Lung (tissue), 17 donors: ENCODE measurements at places on chromosomes 1 and 21.
A peak's percentile ranks its signal among the peaks of the same experiment; 100 is the strongest.

- no peaks in the 10 kb centered on the region for H3K4me1 ChIP-seq
- H3K27me3 ChIP-seq, result no peaks in the 10 kb centered on the region
- H3K27ac ChIP-seq, result no peak overlapping the region
Measured at GRCh38 chr21:32174819-32175218, 104.0 kb downstream of the MIS18A start.

DNA sequence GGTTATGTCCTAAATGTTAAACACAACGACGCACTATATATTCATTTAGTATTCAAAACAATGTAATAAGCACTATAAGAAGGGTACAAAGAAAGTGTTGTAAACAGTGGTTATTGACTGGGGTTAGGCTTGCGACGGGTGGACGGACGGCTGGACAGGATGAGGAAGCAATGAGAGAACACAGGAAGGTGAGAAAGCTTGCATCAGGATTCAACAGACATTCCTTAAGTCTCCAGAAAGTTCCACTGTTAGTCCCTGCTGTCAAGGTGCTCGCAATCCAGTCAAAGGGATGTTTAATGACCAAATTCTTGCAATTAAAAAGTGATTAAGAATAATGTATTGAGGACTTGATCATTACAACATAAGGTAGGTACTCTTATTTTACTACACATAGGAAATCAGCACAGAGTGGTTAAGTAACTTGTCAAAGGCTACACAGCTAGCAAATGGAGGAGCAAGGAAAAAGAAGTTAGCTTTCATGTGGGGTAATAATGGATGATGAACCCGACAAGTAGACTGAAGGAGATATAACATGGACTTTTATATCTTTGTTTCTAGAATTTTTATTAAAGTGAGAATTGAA is 994 bp upstream of the ACBD6 start:
- H3K36me3 ChIP-seq, result peaks cover 7% of the 10 kb centered on the region
- H3K4me1 ChIP-seq, result peaks cover 2% of the 10 kb centered on the region
- H3K27ac ChIP-seq, result peak overlapping the region; percentile 76
- no peak overlapping the region for H3K4me3 ChIP-seq
- no peaks in the 10 kb centered on the region for H3K27me3 ChIP-seq

GRCh38 chr1:39653546-39654031 is 14.1 kb upstream of the HEYL start:
- DNase-seq, result peak; percentile 79
- H3K4me3 ChIP-seq, result no peak overlapping the region
- peaks cover 3% of the 10 kb centered on the region for H3K4me1 ChIP-seq
- H3K27ac ChIP-seq, result no peak overlapping the region
- H3K36me3 ChIP-seq, result no peaks in the 10 kb centered on the region

GRCh38 chr1:65844296-65844695 is 51.6 kb downstream of the PDE4B start:
- H3K27me3 ChIP-seq, result no peaks in the 10 kb centered on the region
- H3K27ac ChIP-seq, result no peak overlapping the region
- H3K4me3 ChIP-seq, result no peak overlapping the region
- DNase-seq, result no peak
- H3K4me1 ChIP-seq, result peaks cover 23% of the 10 kb centered on the region
